Lung (tissue), 17 donors: ENCODE measurements at places on chromosomes 1 and 21.
A peak's percentile ranks its signal among the peaks of the same experiment; 100 is the strongest.

DNA sequence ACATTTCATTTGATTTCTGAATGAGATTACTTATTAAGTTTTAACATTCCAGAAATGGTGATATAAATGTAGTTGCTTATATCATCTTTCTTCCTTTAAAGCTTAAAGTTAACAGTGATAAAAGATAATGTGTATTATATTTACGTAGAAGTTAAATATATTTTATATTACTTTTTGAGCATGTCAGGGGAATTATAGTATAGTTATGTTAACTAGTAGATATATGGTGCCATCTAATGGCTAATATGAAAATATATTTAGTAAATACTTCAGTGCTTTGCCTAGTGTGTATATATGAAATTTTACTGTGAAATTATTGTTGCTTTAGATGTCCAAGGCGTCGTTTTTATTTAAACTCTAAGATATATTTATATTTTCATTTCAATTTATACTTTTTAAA, 51.5 kb downstream of the SYT14 start:
- DNase-seq, result peak; percentile 6

GRCh38 chr1:15370781-15371520, 38.7 kb upstream of the EFHD2 start:
- peak; percentile 92 for DNase-seq

DNA sequence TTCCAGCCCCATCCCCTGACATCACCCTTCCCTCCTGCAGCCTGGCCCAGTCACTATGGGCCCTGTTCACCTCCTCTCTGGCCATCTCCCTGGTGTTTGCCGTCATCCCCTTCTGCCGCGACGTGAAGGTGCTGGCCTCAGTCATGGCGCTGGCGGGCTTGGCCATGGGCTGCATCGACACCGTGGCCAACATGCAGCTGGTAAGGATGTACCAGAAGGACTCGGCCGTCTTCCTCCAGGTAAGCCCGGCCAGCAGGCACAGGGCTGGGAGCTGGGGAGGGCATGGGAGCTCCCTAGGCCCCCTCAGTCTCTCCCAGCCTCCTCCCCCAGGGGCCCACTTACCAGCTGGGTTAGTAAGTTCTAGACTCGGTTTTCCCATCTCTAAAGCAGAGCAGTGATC, 52.1 kb downstream of the ELK4 start:
- DNase-seq, result no peak

DNA sequence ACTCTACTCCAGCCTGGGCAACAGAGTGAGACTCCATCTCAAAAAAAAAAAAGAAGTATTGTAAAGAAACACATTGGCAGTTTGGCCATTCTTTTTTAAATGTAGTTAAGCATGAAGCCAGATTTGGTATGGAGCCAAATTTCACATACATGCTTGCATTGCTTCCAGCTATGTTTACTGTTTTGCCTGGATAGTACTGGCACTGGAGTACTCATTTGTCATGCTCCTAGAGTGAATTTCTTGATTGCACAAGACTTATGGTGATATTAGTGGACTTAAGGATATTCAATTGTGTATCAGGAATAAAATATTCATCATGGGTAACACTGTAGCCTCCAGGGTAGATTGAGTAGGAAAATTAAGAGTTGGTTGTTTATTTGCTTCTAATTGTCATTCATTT, 24.5 kb upstream of the SLC9A1 start:
- no peak for DNase-seq

DNA sequence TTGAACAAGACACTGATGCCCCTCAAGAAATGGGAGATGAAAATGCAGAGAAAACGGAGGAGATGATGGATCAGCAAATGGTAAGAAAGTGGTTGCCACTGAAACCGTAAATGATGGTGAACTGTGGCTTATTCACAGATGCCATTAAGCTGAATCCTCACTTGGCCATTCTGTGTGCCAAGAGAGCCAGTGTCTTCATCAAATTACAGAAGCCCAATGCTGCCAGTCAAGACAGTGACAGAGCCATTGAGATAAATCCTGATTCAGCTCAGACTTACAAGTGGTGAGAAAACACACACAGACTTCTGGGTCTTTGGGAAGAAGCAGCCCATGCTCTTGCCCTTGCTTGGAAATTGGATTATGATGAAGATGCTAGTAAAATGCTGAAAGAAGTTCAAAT, 52.5 kb downstream of the NBPF6 start:
- DNase-seq, result no peak

DNA sequence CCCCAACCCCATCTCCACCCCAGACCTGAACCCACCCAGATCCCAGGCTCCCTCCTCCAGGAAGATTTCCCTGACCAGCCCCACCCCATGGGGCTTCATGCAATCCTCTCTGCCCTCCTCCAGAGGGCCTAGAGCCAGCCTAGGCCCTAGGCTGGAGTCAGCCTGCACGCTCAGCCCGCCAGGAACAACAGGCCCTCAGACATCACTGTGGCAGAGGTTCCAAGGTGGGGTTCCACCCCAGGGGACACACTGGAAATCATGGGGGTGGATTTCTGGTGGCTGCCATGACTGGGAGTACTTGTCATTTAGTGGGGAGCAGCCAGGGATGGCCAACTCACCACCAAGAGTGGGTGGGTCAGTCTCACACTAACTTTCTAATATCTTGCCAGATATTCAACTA, 122.0 kb downstream of the GLIS1 start:
- DNase-seq, result no peak

- DNase-seq, result no peak
Measured at GRCh38 chr1:8203056-8203455, 114.9 kb upstream of the SLC45A1 start.

GRCh38 chr1:161195171-161195570, 3.7 kb downstream of the ADAMTS4 start:
- no peak for DNase-seq

GRCh38 chr1:61655453-61655852, 69.5 kb downstream of the TM2D1 start:
- no peak for DNase-seq

DNA sequence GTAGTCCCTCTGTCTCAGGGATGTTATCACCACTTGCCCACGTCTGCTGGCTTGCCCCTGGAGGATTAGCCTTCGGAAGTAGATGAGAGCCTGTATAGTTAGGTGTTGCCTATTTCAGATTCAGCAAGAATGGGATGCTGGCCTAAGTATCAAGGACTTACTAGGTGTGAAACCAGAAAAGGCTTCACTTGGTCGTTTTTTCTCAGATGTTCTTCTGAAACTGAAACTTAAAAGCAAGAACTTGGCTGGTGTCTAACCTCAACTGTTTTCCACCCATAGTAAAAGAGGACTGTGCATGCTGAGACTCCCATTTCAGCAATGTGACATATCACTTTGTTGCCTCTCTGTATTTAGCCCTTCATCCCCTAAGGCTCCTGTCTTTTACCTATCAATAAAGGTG, 67.0 kb upstream of the LRRC53 start:
- DNase-seq, result no peak

DNA sequence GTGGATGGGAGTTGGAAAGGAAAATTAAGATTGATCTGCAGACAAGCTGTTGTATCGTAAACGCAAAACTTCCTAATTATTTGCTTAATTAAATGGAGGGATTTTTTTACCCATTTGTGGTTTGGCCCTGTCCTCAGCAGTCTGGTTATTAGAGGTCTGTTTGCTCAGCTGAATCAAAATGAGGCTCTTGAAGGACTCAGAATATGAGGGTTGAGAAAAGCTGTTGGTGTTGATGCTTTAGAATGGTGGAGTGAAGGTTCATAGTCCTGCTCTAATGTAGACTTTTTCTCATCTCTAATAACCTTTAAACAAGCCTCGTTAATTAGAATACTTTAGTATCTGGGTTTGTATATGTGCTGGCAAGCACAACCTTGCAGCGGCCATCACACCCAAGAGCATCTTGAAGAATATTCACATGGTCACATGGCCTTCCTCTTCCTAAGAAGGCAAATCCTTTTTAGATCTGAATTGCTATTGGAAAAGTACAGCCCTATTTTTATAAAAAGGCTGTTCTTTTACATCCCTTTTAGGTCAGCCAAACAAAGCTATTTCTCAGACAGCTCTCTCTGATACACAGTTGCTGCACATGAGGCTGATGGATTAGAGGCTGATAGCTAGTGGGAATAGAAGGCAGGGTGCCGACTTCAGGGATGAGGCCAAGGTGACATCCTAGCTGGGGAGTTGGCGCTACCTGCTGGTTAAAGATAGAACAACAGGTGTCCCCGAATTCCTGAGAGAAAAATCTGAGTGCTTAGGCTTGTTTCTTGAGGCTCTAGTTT, 53.8 kb downstream of the MACF1 start:
- DNase-seq, result peak; percentile 66

- DNase-seq, result no peak
Measured at GRCh38 chr1:28864695-28865094, 49.7 kb upstream of the EPB41 start.

DNA sequence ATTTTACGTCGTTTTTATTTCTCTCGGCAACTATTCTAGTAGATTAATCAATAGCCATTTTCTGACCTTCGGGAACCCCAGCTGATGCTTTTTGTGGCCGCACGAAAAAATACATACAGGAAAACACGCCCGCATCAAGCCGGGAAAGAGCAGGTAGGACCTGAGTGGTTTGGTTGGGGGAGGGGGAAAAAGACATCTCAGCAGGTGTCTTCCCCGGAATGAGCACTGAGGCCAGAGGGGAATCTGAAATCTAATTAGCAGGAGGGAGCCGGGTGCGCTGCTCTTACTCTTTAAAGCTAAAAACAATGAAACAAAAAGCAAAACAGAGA, 618 bp upstream of the FOXD3 start:
- DNase-seq, result peak; percentile 41

DNA sequence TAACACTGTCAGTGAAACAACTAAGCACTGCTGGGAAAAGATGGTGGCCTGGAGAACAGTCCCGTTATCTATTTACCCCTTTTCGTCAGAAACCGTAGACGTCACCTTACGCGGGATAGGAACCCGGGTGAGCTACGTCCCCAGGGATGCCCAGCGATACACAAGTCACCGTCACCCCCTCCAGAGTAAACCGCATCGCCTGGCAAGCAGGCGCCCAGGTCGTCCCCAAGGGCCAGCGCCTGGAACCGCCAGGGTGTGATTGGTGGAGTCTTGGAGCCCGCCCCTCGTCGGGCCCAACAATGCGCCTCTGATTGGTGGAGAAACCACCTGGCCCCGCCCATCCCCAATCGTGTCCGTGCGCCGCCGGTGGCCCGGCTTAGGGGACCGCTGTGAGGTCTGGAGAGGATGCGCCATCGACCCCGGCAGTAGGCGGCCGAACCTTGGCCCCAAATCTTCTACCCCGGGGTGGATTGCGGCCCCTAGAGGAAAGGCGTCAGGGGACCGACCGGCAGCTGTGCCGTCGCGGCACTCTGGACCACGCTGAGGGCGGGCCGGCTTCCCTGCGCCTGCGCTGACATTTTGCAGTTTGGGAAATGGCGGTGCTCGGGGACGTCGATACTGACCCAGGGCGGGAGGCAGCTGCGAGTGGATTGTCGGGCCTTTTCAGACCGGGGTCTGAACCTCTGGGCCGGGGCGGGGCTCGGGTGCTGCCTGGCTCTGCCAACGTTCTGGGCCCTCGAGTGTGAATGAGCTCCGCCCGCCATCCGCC, 34.4 kb downstream of the SLC2A1 start:
- DNase-seq, result peak; percentile 97

GRCh38 chr1:118960567-118961136, 27.5 kb downstream of the TBX15 start:
- DNase-seq, result no peak

DNA sequence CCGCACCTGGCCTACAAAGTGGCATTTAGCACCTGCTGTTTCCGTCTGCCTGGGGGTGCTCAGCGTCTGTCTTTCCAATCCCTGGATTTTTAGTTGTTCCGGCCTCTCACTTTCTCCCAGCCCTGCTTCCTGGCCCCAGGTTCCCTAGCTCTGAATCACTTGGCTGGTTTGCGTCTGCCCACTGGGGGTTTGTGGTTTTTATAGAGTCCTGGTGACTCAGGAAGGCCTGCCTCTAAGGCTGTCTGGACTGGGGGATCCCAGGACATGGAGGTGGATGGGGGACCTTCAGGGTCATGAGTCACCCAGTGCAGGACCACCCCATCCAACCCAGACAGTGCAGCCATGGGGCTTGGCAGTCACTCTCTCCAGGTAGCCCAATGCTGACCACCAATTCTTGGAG, 53.5 kb downstream of the MRPL37 start:
- DNase-seq, result no peak

- peak; percentile 51 for DNase-seq
Measured at GRCh38 chr1:204647114-204647804, 38.3 kb downstream of the LRRN2 start.

- no peak for DNase-seq
Measured at GRCh38 chr1:220726634-220727033, 21.5 kb upstream of the MTARC2 start.

GRCh38 chr1:162997499-162998285, 71.5 kb upstream of the RGS4 start:
- DNase-seq, result no peak

- no peak for DNase-seq
Measured at GRCh38 chr1:182754543-182755314, 34.8 kb upstream of the NPL start.

DNA sequence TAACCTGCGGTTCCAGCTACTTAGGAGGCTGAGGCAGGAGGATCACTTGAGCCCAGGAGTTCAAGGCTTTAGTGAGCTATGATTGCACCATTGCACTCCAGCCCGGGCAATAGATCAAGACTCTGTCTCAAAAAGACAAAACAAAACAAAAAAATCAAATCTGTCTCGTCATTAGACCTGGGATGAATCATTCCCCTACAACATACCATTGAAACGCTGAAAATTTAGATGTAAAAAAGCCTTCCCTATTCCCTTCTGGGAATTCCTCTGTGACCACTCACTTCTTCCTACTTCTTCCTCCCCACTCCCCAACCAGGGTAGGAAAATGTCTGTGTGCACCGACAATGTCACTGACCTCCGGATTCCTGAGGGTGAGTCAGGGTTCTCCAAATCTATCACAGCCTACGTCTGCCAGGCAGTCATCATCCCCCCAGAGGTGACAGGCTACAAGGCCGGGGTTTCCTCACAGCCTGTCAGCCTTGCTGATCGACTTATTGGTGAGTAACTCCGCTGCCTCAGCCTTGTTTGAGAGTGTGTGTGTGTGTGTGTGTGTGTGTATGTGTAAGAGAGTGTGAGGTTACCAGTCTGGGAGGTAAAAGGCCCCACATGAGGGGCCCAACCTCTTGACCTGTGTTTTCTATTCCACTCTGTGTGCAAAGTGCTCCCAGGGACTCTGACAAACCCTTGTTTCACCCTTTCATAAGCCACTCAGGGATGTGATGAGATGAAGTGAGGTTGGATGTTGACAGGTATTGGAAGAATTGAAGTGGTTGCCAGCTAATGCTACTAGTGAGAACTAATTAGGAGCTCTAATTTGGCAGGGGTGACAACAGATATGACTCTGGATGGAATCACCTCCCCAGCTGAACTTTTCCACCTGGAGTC, 16.3 kb upstream of the SARS1 start:
- DNase-seq, result peak; percentile 24

- DNase-seq, result peak; percentile 30
Measured at GRCh38 chr1:235642011-235642942, 7.3 kb downstream of the GNG4 start.

DNA sequence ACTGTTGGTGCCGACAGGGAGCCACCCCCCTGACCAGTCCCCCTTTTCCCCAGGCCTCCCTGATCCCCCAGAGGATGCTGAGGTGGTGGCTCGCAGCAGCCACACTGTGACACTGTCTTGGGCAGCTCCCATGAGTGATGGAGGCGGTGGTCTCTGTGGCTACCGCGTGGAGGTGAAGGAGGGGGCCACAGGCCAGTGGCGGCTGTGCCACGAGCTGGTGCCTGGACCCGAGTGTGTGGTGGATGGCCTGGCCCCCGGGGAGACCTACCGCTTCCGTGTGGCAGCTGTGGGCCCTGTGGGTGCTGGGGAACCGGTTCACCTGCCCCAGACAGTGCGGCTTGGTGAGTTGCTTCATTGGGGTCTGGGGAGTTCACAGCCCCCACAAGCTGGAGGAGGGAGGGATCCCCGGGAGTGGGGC, 89.2 kb downstream of the TRIM11 start:
- no peak for DNase-seq

- peak; percentile 44 for DNase-seq
Measured at GRCh38 chr1:226223786-226224244, 351 bp downstream of the MIXL1 start.
